Mucosa of descending colon (tissue), 3 donors: ENCODE measurements at places on chromosomes 16 and 17.

DNA sequence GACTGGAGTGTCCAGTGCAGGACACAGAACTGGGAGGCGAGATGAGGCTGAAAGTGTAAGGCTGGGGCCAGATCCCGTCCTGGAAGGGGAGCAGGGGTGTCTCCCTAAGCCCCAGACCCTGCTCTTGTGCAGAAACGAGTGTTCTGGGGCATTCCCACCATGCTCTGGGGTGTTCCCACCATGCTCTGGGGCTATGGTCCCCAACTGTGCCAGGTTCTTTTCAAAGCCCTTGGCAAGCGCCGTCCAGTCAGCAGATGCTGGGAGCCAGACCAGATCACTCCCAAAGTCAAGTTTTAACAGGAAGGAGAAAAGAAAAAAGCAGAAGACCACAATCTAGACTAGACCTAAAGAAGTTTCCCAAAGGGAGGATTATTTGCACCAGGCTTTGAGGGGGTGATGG is 2.5 kb downstream of the TAX1BP3 start:
- no peak for DNase-seq

DNA sequence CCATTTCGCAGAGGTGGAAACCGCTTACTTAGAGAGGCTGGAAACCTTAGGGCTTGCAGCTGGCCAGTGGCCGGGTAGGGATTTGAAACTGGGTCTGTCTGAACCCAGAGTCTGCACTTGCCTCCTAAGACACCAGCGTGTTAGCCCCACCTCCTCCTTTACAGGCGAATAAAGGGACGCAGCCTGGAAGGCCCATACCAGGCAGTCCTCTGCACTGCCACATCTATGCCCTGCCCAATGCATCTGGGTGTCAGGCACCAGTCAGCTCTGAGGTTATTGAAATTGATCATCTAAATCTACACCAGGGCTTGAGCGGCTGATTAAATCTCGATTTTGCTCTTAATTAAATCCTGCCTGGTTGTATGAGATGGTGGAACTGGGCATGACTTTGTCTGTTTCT is 19.9 kb upstream of the NAGS start:
- DNase-seq, result no peak

- DNase-seq, result no peak
Measured at GRCh38 chr16:59169168-59169567, 435.1 kb upstream of the GOT2 start.

DNA sequence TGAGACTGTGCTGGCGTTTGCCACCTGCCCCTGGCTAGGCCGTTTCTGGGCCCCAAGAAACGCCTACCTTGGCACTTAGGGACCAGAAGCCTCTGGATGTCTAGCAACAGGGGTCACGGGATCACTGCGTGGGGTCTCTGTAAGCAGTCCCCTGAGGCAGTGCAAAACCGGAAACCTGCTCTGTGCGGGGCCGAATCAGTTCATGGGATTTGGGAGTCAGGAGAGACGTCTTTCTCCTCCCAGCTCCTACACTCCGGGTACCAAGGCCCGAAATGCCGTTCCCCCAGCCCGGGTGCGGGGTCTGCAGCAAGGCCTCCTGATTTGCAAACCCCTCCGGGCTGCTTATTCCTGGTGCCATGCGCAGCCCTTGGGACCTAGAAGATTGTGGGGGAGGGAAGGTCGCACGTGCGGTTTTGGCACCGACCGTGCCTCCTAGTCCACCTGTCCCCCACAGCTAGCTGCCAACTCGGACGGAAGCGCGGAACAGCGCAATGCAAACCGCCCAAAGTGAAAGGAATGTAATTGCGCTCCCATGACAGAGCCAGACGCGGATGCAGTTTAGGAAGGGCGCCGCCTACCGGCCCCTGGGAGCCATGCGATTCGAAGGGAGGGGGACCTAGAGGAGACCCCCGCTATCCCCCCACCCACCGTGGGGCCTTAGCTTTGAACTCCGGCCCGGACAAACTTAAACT is 6.5 kb downstream of the IRX5 start:
- peak; percentile 34 for DNase-seq

DNA sequence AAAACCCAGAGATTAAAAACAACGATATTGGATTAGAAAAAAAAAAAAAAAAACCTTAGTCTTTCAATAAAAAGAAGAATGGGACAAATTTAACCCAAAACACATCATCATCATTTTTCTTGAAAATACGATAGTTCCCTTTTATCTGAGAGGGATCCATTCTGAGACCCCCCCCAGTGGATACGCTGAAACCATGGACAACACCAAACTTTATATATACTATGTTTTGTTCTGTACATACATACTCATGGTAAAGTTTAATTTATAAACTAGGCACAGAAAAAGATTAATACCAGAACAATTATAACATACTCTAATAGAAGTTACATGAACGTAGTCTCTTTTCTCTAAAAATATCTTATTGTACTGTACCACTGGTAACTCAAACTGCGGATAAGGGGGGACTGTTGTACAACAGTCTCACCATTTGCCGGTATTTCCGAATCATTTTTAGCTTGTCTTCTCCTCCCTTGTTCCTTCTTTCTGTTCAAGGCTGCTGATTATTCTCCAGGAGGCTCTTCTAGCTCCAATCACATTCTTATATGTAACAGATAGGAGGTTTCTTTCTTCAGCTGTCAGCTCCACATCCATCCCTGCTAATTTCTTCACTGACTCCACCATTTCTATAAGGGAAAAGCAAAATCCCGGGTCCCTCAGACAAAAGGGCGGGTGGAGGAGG is 37.0 kb downstream of the RNF135 start:
- no peak for DNase-seq

GRCh38 chr16:35725949-35726348 is 2266.5 kb downstream of the TP53TG3F start:
- no peak for DNase-seq

- no peak for DNase-seq
Measured at GRCh38 chr16:1430214-1430758, 592 bp upstream of the PERCC1 start.

DNA sequence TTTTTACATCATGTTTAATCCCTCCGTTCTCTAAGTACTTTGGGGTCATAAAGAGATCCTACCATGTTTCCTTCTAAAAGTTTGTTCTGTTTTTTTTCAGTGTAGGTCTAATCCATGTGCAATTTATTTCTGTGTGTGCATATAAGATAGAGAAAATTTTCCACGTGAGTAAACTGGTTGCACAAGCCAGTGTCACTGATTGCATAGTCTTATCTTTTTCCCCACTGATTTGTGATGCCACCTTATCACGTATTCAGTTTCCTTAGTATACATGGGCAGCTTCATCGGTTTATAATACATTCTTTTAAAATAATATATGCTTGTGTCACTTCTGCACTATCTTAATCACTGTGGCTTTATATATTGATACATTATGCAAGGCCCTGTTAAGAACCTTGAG is 49.2 kb downstream of the MRTFB start:
- DNase-seq, result no peak

DNA sequence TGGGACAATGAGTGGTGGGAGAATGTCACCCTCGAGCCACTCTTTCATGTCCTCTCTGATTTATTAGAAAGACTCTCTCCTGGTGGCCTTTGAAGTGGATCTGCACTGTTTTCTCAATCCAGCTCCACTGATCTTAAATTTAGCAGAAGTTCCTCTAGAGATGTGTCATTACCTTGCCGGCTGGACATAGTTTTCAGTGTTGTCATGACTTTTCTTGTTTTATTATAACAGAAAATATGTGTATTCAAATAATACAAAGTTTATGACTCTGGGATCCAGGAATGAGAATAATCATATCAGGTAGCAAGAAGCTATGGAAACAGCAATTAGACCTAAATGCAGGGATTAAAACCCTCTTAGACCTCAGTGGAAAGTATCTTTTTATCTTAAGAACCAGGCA is 247.5 kb upstream of the ELAC2 start:
- no peak for DNase-seq

- DNase-seq, result no peak
Measured at GRCh38 chr16:27726621-27727261, 176.8 kb downstream of the KATNIP start.

GRCh38 chr16:21158208-21159110 is at the start of gene LDAF1:
LDAF1 (plus strand) TSS chr16:21158674; CDS start chr16:21161183, 2,509 bp downstream.
- DNase-seq, result peak; percentile 94

GRCh38 chr16:62404842-62405611 is 368.8 kb upstream of the CDH8 start:
- no peak for DNase-seq

GRCh38 chr17:73071066-73071999 is 21.2 kb downstream of the SLC39A11 start:
- no peak for DNase-seq

DNA sequence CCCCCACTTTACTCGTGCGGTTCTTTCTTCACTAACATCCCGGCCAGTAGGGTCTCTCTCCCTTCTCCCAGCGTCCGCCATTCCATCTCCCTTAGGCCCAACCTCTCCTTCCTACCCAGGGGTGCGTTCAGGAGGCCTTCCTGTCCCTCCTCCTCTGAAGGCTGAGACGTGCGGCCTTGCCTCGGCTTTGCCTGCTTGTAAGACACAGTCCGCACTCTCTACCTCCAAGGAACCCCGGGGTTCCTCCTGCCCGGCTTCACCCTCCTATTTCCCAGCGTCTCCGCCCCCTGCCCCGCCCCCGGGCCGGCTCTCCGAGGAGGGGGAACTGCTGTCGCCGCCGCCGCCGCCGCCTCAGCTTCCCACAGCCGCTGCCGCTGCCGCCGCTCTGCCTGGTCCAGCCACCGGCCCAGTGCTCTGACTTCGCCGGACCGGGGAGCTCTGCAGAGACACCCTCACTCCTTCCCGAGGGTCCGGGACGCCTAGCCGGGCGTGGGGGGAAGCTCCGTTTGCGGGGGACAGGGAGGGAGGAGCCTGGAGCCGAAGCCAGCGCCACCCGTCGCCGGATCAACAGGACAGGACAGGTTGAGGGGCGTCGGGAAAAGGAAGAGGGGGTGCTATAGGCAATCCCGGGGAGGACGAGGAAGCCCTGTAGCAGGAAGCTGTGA is 1.2 kb upstream of the FGF11 start:
- peak; percentile 75 for DNase-seq

DNA sequence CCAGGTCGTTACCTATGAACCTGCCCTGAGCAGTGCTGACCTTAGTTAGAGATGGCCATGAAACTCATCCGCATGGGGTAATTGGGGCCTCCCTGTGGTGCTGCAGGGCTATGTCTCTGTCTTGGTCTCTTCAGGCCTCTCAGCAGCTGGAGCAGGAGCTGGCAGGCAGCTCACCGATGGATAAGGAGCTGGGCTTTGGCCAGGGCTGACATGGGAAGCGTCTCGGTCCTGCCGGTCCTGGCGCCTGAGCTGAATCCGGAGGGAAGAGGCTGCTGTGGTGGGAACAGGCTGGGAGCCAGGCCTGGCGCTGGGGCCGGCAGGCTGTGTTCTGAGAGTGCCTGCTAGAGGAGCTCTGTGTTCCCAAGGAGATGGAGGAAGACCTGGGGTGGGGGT is 10.1 kb downstream of the IL32 start:
- DNase-seq, result no peak

DNA sequence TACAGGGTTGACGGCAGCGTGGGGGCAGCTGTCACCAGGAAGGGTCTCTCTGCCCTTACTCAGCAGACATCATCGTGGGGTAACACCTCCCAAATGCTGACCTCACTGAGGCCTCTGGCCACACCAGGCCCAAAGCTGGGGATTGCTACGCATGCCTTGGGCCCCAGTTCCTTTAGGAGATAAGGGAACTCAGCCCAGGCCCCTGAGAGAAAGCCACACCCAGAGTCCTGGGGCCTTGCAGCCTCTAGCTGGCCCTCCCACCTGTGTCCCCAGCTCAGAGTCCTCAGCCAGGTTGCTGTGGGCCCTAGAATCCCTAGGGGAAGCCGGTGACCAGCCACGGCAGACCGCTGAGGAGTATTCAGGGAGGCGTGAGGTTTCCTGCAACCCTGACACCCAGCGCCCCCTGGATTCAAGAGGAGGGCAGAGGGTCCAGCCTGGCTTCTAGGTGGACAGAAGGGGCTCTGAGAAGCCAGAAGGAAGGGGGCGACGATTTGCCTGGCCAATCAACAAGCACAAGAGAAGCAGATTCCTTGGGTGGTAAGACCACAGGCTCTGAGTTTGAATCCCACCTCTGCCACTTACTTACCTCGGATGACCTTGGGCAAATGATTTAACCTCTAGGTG is 10.3 kb upstream of the GINS2 start:
- no peak for DNase-seq

DNA sequence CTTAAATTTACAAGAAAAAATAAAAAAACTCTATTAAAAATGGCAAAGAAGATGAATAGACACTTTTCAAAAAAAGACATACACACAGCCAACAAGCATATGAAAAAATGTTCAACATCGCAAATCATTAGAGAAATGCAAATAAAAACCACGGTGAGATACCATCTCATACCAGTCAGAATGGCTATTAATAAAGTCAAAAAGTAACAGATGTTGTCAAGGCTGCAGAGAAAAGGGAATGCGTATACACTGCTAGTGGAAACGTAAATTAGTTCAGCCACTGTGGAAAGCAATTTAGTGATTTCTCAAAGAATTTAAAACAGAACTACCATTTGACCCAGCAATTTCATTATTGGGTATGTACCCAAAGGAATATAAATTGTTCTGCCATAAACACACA is 31.4 kb downstream of the CAPNS2 start:
- no peak for DNase-seq

- DNase-seq, result no peak
Measured at GRCh38 chr16:53678756-53679343, 24.8 kb downstream of the RPGRIP1L start.

DNA sequence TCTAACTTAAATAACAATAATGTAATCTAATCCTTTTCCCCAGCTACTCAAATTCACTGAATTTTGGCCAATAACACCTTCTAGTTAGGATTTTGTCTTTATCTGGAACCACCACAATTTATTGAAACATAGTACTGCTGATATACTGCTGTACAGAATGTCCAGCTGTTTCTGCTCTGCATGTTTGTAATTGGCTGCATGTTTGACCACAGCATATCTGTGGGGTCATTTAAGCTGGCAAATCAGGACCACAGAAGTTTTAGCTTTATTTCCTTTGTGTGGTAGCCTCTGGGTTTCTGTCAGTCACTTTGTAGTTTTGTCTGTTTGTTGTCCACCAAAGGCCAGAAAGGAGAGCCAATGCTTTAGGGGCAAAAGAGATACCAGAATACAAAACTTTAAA is 22.2 kb upstream of the RAB11FIP4 start:
- no peak for DNase-seq

DNA sequence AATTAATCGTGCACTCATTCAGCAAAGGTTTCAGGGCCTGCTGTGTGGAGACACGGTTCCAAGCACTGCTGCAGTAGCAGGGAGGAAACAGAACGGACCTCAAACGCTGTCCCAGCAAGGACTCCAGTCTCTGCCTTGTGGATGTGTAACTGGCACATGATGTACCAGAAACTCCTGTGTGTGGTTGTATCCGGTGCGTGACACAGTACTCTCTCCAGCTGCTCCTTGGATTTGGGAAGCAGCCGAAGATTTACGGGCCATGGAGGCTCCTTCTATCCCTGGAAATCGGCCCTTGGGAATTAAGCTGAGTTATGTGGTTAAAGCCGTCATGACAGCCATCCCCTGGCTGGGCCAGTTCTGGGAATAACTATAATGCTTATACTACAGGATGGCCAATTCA is 8.5 kb upstream of the ANKRD11 start:
- DNase-seq, result no peak

- no peak for DNase-seq
Measured at GRCh38 chr16:82882982-82883835, 256.4 kb downstream of the CDH13 start.
